NCI-H2171 treated with DMSO at 0.1 percent for 48 hours (cell line): ENCODE measurements at places on chromosomes 12 and 14.

GRCh38 chr12:94205822-94206221, 57.4 kb downstream of the PLXNC1 start:
- DNase-seq: no peak

DNA sequence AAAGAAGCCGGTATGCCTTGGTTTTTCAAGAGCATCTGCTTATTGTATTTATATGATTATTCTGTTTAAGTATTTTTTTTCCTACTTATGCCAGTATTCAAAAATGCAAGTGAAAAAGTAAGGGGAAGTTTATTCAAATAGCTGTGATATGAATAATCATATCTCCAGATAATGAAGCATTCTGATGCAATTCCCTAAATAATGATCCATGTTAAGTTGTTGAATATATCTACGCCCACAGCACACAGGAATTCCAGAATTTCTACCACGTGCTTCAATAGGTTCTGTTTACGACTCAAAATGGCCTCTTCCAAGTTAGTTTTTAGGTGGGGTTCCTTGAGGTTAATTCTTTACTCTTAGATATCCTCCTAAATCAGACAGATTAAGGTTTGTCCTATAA, 208.3 kb downstream of the NAV3 start:
- DNase-seq: no peak

DNA sequence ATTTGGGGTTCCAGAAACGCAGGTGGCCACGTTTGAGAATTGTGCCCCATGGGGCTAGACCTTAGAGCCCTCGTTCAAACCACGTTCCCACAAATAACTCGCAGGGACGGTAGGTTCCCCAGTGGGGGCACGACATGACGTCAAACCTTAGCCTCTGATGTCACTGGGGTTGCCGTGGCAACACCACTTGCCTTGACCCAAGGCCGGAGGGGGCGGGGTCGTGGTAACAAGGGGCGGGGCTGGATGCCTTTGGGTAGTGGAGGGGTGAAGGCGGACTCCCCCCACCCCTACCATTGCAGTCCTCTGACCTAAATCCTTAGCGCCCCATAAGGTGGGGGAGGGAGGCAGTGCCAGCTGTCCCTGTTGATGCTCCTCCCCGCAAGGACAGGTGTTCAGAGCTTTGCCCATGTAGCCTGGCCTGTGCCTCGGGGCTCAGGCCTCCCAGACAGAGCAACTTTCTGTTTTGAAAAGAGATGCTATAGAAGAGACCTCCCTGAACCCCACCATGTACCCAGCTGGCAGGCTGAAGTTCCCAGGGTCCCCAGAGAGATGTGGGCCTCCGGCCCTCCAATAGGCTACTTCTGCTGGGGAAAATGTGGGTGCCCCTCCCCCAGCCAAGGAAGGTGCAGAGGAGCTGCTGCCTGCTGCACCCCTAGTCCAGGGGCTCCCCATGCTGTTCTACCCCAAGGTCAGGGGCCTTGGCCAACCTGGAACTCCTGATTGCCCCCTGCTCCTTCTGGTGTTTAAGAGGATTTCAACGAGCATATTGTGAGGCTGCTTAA, 1.9 kb downstream of the FAM222A start:
- DNase-seq: peak; percentile 65

GRCh38 chr12:132708150-132708549, 2.5 kb upstream of the PGAM5 start:
- no peak for DNase-seq

DNA sequence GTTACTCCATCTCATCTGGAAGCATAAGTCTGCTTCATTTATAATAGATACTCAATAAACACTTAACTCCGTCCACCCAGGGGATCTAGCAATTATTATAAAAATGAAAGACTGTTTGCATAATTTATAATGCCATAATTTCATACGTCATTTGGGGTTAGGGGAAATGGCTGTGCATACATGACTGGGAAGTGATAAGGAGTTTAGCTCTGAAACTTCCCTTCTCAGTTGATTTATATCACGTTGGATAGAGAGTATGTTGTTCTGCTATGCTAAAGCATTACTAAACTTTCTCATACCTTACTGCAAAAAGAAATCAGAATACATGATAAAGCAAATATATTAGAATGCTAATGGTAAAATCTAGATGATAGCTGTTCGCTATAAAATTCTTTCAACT, 90.4 kb upstream of the DYNC1H1 start:
- DNase-seq: no peak
